ENCODE measurements at places on chromosomes 5 and 9.

GRCh38 chr9:70561786-70562395 is 147.4 kb upstream of the KLF9 start:
- no peak for DNase-seq

DNA sequence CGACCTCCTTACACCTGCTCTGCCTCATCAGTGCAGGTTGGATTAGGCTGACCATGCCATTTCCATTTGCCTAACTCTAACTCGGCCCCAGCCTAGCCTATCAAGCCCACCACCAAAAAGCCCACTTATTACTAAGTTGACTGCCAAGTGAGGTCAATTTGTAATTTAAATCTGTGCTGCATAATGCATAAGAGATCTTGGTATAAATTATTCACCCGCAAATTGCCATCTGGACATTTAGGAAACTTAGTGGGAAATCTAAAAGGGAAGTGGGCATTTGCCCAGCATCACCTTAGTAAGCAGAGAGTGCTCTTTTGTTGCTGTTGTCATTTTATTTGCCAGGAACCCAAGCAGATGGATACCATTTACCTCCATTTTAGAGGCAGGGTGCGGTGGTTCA is 143.0 kb downstream of the SPOCK1 start:
- DNase-seq: no peak

DNA sequence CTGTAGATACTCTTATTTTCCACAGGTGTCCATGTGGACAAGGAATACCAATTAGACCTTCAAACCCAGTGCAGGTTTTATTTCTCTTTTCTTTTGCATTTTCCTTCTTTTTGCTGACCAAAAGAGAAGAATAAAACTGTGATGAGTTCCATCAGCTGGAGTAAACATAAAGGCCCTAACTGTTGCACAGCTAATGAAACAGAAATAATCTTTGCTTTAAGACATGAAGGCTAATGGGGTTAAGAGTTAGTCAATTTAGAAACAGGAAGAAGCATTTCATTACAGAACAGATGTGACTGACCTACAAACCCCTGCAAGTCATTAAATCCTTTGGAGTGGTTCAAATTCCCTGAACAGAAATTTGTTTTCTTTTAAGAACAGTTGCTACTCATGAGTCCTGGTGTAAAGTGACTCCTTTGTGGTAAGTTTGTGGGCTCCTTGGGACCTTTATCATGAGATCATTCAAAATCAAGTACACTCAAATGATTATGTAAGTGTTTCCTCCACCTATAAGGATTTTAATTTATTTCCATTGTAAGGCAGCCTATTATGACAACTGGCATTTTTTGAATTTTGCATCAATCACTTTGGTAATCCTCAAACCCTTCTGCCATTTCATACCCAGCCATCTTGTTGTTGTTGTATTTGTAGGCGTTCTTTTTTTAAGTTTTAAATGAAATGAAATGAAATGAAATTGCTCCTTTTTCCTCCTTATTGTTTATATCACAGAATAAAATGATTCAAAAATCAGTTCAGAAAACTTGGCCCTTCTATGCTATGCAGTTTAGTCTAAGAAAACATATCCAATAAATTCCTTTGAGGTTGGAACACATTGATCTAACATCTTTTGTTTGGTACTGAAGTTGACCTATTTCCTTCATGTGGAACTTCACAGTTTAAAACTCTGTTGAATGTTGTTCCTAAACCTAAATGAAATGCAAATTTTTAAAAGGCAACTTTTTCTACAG is 1.3 kb downstream of the MINAR2 start:
- DNase-seq: no peak

DNA sequence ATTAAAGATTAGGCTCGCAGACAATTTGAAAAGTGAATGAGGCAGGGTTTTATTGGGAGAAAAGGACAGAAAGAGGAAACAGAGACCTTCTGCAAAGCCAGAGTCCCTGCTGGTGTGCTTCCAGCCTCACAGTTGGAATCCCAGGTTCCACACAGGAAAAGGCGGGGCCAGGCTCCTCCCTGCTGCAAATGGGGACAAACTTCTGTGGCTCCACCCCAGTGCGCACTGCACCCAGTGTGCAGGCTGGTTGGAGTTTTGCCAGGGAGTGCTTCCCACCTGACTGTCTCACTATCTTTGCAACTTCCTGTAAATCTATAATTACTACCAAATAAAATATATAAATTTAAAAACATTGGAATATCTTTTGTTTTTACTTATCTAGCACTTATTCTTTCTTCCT is 386.0 kb upstream of the GRIN3A start:
- DNase-seq: no peak

DNA sequence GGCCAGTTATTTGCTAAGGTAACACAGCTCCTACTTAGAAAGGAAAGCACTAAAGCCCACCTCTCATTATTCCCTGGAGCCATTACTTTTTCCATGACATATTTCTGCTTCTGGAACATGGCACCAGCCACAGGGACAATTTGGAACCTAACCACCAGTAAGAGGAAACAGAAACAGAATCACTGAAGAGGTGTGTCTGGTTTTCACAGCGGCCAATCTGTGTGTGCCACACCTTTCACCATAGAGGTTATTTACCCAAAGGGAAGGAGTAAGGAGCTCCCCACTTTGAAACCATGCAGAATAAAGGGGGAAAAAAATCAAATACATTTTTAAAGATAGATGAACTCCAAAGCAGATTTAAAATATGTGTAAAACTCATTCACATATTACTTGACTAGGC is 21.1 kb downstream of the PRUNE2 start:
- DNase-seq: no peak

DNA sequence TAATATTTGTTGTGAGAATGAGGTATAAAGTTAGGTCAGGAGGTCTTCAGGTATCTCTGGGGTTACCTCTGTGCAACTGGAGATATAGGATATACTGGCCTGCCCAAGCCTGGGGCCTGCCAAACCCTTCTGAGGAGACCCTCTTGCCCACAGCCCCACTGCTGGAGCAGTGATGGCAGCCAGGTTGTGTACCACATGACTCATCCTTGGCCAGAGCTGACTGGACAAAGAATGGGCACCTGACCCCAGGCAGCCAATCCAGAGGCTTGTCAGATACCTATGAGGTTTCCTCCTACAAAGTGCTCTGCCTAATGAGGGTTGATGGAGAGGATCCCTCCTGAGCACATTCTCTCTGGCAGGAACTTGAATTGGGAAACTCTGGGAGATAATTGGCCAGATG is 56.1 kb upstream of the TBC1D2 start:
- no peak for DNase-seq

Measured in activated CD8-positive, alpha-beta memory T cell treated with anti-CD3 and anti-CD28 coated beads for 48 hours (primary cell).